ENCODE measurements at places on chromosomes 7 and 10. TPM values are rescaled to one million over a fixed set of nuclear protein-coding genes. Genes with fewer than 3 reads are reported as not detected.
A peak's percentile ranks its signal among the peaks of the same experiment; 100 is the strongest.

The ANKRD30A gene
- total RNA-seq = not detected

DNA sequence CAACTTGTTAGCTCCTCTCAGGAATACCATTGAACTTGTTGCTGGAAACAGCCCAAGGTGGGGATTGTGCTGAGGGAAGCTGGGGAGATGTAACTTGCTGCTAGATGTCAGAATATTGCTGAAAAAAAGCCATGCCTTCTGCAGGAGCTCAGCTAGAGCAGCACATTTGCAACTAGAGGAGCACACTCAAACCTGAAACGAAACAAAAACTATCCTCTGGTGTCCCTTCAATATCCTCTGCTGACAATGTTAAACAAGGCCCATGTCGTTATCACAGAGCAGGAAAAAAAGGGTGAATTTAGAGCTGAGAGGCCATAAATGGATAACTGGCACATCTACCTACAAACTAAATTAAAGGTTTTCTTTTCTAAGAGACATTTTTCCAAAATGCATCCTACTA, 53.7 kb upstream of the MACC1 start:
- ATAC-seq = no peak

- no peak for ATAC-seq
Observed at GRCh38 chr10:73953665-73954064, 42.7 kb downstream of the PLAU start.

The NODAL gene
- total RNA-seq = 0.48 TPM

The ABCA13 gene
- 4.3 TPM for total RNA-seq

- ATAC-seq = peak; percentile 45
Observed at GRCh38 chr10:86583983-86584382, 62.4 kb upstream of the WAPL start.

The EBLN1 gene
- not detected for total RNA-seq

DNA sequence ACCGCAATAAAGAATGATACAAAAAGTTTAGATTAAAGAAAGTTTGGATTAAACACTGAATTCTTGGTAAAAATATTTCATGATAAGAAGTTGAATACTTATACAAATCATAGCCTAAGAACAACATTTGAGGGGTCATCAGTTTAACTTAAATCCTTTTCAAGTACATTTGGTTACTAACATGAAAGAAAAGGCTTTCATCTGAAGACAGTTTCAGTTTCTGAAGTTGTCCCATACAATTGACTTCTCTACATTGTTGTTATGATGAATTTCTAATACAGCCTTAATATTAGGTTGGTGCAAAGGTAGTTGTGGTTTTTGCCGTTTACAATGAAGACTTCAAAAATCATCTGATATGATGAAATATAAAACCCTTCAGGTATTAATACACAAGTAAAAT, 317.5 kb upstream of the MAGI2 start:
- ATAC-seq = no peak

The GSTO2 gene
- total RNA-seq = 25.1 TPM

- ATAC-seq = no peak
Observed at GRCh38 chr7:131640686-131641085, 84.3 kb upstream of the PODXL start.

DNA sequence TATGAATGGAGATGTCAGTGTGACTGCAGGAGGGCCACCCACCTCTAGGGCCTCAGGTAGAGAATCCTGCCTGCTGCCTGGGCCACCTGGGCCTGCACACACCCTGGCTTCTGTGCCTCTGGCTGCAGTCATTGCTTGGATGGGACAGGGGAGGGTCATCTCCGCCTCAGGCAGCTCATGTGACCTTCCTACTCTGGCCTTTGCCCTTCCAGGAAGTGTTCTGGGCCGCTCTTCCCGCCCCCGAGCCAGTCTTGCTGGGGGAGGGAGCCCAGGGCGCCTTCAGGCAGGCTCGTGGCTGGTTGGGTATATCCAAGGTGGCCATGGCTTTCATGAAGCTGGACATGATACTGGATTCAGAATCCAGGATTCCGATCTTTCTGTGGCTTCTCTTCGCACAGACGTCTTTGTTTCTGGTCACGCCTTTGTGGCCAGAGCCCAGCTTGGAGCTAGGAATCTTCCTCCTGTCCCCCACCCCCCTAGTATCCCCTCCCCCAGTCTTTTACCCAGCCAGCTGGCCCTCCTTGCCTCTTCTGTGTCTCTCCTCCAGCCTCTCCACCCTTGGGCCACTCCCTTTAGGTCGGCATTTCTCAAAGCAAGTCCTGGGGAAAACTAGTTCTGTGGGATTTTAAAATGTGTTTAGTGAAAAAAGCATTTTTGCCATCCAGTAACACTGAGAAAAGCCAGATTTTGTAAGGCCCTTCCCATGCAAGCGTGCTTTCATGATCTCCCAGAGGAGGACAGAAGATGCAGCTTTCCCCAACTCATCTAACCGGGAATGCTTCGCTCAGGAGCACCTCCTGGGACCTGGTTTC, 119.6 kb downstream of the ZMIZ1 start:
- no peak for ATAC-seq

DNA sequence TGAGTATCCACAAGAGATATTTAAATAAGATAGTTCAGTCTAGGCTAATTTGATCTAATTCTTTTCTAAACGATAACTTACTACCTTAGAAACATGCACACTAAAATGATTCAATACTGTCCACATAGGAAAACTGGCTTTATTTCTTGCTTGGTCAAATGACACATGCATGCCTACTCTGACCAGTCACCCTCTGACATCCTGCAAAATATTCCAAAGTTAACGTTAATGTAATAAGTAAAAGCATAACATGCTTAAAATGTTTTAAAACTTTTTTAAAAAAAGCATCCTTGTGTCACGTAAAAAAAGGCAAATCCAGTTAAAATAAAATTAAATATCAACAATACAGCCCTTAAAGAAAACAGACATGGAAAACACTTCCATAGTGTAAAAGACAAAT, 70.2 kb downstream of the UBE2H start:
- no peak for ATAC-seq

The IL6 gene
- total RNA-seq = not detected
